Karpas-422 (cell line): ENCODE measurements at places on chromosomes 11 and 22. TPM values are rescaled to one million over a fixed set of nuclear protein-coding genes. Genes with fewer than 3 reads are reported as not detected.
A peak's percentile ranks its signal among the peaks of the same experiment; 100 is the strongest.

SHISAL1 gene
- not detected in 2 replicates for total RNA-seq

TBX10 gene
- not detected in 2 replicates for total RNA-seq

EFCAB6 gene
- total RNA-seq, result 0.47 TPM in 1 of 2 replicates, not detected in the other

HTR3B gene
- total RNA-seq, result 2.2 and 2.7 TPM in 2 replicates

MS4A4E gene
- not detected in 2 replicates for total RNA-seq

PATE4 gene
- not detected in 2 replicates for total RNA-seq

PAMR1 gene
- total RNA-seq, result not detected in 2 replicates

LGALS12 gene
- not detected in 2 replicates for total RNA-seq

PIK3IP1 gene
- 17.9 and 25.3 TPM in 2 replicates for total RNA-seq

IFT27 gene
- 10.9 and 21.2 TPM in 2 replicates for total RNA-seq

DNA sequence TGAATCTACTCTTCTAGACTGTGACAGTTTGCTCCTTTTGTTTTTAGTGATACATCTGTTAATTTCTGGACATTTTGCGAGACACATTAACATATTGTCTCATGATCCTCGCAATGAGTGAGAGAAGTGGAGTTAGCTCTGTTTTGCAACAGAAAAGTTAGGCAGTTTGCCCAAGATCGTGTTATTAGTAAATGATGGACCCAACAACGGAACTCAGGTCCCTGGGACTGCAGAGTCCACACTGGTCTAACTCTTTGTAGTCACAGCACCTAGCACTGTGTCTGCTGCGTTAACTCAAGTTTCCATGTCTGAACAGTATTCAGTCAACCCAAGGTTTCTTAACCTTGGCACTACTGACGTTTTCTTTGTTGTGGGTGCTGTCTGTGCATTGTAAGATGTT is 3.2 kb downstream of the DEPDC7 start:
- no peaks in the 10 kb centered on the region for H3K36me3 ChIP-seq
- DNase-seq, result no peak
- H3K27ac ChIP-seq, result no peak overlapping the region
- H3K4me1 ChIP-seq, result peaks cover 5% of the 10 kb centered on the region; the same call in 1 of the 2 replicates
- H3K4me3 ChIP-seq, result no peak overlapping the region

DNA sequence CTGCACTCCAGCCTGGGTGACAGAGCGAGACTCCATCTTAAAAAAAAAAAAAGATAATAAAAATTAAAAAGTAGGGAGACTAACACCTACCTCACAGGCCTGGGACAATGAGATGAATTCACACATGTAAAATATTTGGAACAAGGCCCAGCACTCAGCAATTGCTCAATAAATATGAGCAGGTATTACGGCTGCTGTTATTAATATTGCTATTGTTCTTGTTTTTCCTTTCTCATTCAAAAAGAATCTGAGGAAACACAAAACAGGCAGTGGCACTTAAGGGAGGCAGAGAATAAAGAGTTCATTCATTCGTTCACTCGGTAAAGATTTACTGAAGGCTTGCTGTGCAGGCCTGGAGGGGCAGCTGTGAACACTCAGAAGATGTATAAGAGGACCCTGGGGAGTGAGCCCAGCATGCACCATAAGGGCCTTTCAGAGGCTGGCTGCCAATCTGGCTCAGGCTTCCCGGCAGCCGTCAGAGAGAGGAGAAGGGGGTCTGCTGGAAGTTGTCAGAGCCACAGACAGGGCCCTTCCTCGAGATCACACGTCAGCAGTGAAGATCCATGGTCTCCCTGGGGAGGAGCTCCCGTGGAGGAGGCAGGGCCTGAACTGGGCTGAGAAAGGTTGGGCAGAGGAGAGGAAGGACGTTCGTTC is 51.6 kb upstream of the TCF20 start:
- H3K27ac ChIP-seq, result no peak overlapping the region
- H3K36me3 ChIP-seq, result no peaks in the 10 kb centered on the region
- peaks cover 30% of the 10 kb centered on the region for H3K4me1 ChIP-seq
- H3K4me3 ChIP-seq, result no peak overlapping the region

- peaks cover 34% of the 10 kb centered on the region for H3K36me3 ChIP-seq
- no peaks in the 10 kb centered on the region for H3K4me1 ChIP-seq
- H3K27ac ChIP-seq, result no peak overlapping the region
- DNase-seq, result no peak
- no peak overlapping the region for H3K4me3 ChIP-seq
Observed at GRCh38 chr22:43177479-43177878, 9.5 kb downstream of the TTLL12 start.

DNA sequence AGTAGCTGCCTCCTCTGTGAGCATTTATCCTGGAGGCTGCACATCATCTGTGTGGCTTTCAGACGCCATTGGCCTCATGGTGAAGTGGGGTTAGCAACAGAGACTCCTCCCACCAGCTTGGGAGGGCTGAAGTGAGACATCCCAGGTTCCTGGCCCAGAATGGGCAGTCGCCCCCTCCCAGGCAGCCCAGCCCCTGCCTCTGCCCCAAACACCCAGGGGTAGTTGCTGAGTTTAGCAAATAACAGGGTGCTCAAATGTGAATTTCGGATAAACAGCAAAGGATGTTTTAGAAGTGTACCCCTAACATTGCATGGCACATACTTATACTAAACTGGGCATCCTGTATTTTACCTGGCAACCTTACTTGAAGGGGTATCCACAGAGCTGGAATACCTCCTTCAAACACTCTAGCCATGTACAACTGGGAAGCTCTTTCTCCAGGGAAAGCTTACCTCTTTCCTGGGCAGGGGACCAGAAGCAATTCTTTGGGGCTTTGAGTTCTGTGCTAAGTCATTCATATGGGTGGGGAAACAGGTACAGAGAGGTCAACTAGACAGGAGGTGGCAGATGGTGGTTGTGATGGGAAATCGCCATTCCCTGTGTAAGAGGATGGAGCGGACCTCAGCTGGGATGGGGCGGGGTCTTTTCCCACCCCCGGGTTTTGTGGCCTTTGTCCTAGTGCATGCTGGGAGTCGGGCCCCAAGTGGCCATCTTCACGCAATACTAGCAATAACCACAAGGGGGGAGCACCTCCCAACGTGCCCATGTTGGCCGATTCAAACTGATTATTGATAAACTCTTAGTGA is 19.3 kb downstream of the MTFP1 start:
- H3K4me1 ChIP-seq, result peaks cover 17% of the 10 kb centered on the region
- DNase-seq, result peak; percentile 92
- no peaks in the 10 kb centered on the region for H3K36me3 ChIP-seq
- no peak overlapping the region for H3K27ac ChIP-seq
- H3K27me3 ChIP-seq, result no peaks in the 10 kb centered on the region

- H3K27me3 ChIP-seq, result no peaks in the 10 kb centered on the region
- H3K36me3 ChIP-seq, result no peaks in the 10 kb centered on the region
- no peak within 1 kb of the TSS for H3K27ac ChIP-seq
- H3K4me1 ChIP-seq, result no peaks in the 10 kb centered on the region
- DNase-seq, result no peak
- H3K4me3 ChIP-seq, result no peak within 1 kb of the TSS
Observed at GRCh38 chr11:124611064-124611463, at the start of gene PANX3. PANX3 (plus strand) TSS chr11:124611428; CDS start chr11:124611557, 129 bp downstream.

GRCh38 chr11:10447445-10447844 is 7.6 kb upstream of the AMPD3 start:
- H3K36me3 ChIP-seq, result no peaks in the 10 kb centered on the region
- DNase-seq, result no peak
- H3K4me3 ChIP-seq, result no peak overlapping the region
- no peak overlapping the region for H3K27ac ChIP-seq
- no peaks in the 10 kb centered on the region for H3K27me3 ChIP-seq

GRCh38 chr11:68741463-68741862 is 9.9 kb downstream of the TESMIN start:
- no peaks in the 10 kb centered on the region for H3K4me1 ChIP-seq
- no peaks in the 10 kb centered on the region for H3K27me3 ChIP-seq
- no peak overlapping the region for H3K4me3 ChIP-seq
- DNase-seq, result no peak

- H3K4me1 ChIP-seq, result peaks cover 50% of the 10 kb centered on the region
- DNase-seq, result no peak
- peak overlapping the region; percentile 90 for H3K4me3 ChIP-seq
- peak overlapping the region; percentile 57; the same call in 1 of the 2 replicates for H3K27ac ChIP-seq
- no peaks in the 10 kb centered on the region for H3K27me3 ChIP-seq
Observed at GRCh38 chr22:31083377-31083768, 2.3 kb downstream of the SMTN start.

DNA sequence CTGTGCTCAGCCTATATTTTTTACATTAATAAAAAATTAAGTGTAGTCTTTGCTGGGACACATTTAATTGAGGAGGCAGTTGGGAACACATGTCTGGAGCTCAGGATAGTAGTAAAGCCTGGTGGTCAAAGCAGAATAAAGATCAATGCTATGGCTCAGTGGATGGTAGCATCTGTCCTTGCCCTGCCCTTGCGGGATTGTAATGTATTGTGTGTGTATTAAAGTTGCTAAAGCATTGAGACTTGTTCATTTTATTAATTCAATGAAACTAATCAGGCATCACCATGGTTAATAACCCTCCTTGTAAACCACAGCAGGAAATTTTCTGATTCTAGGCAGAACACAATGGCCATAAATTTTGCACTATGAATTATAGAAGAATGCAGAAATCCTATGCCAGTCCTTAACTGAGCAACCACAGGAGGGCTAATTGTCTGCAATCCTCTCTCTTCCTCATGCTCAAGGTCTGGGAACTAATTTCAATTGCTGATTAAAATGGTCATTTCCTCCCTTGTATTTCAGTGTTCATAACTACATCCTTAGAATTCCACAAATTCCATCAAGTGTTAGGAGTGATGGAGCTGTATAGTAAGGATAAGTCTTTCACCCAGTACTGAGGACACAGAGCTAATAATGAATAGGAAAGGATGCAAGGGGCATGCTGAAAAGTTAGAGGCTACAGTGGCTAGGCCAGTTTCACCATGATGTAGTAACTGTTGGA is 403.2 kb upstream of the DDI1 start:
- no peaks in the 10 kb centered on the region for H3K27me3 ChIP-seq
- no peak for DNase-seq
- no peaks in the 10 kb centered on the region for H3K36me3 ChIP-seq
- no peaks in the 10 kb centered on the region for H3K4me1 ChIP-seq
- no peak overlapping the region for H3K4me3 ChIP-seq

- no peaks in the 10 kb centered on the region for H3K4me1 ChIP-seq
- no peaks in the 10 kb centered on the region for H3K36me3 ChIP-seq
- H3K27ac ChIP-seq, result no peak overlapping the region
- no peaks in the 10 kb centered on the region for H3K27me3 ChIP-seq
Observed at GRCh38 chr11:110098645-110099044, 5.5 kb downstream of the ZC3H12C start.

- no peaks in the 10 kb centered on the region for H3K4me1 ChIP-seq
- no peak overlapping the region for H3K27ac ChIP-seq
- no peaks in the 10 kb centered on the region for H3K36me3 ChIP-seq
- peaks cover 2% of the 10 kb centered on the region; the same call in 1 of the 2 replicates for H3K27me3 ChIP-seq
Observed at GRCh38 chr11:86717817-86718501, 45.5 kb upstream of the ME3 start.

GRCh38 chr22:47124451-47124881 is 362.0 kb downstream of the TBC1D22A start:
- H3K36me3 ChIP-seq, result no peaks in the 10 kb centered on the region
- H3K27me3 ChIP-seq, result no peaks in the 10 kb centered on the region
- DNase-seq, result no peak
- H3K27ac ChIP-seq, result no peak overlapping the region
- H3K4me3 ChIP-seq, result no peak overlapping the region

- no peaks in the 10 kb centered on the region for H3K4me1 ChIP-seq
- no peak overlapping the region for H3K27ac ChIP-seq
- H3K4me3 ChIP-seq, result no peak overlapping the region
- no peak for DNase-seq
- no peaks in the 10 kb centered on the region for H3K36me3 ChIP-seq
Observed at GRCh38 chr11:80109652-80110051, 668.8 kb upstream of the TENM4 start.

- no peaks in the 10 kb centered on the region for H3K36me3 ChIP-seq
- H3K27ac ChIP-seq, result no peak overlapping the region
- DNase-seq, result peak; percentile 58
- H3K4me3 ChIP-seq, result no peak overlapping the region
Observed at GRCh38 chr11:27204529-27204928, 158.5 kb downstream of the CCDC34 start.

GRCh38 chr22:41818596-41818995 is 14.3 kb upstream of the SREBF2 start:
- H3K4me3 ChIP-seq, result no peak overlapping the region
- no peaks in the 10 kb centered on the region for H3K4me1 ChIP-seq
- no peak for DNase-seq

DNA sequence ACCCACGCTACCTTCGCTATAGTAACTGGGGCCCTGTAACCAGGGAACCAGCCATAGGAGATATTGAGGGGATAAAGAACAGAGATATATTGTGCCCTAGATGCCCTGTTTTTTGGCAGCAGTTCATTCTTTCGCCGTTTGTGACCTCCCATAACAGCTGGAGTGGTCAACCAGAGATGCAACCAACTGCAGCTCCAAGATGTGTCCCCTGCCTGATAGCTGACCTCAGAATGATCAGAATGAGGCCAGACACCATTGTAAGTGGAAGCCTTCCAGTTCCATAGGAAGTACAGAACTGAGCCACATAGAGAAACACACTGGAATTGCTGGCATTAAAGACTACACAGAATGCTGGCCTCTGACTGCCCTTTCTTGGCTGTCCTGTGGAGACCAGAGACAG is 39.2 kb downstream of the P4HA3 start:
- no peak for DNase-seq
- H3K27me3 ChIP-seq, result no peaks in the 10 kb centered on the region
- H3K36me3 ChIP-seq, result no peaks in the 10 kb centered on the region
- no peaks in the 10 kb centered on the region for H3K4me1 ChIP-seq
- no peak overlapping the region for H3K27ac ChIP-seq

DNA sequence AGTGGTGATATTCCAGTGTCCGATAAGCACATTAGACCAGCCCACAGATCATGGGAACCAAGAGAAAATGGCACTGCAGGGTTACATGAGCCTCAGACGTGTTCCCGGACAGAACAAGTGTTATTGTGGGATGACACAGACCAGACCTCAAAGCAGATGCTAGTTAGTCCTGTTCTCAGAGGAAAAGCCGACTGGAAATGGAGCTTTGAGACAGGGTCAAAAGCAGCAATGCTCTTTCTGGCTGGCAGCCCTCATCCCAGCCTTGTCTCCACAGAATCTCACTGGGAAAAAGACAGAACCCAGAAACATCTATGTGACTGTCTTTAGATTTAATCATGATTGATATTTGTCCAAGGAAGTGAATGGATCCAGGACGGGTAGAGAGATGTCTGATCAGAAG is 506.8 kb downstream of the INSC start:
- H3K4me1 ChIP-seq, result no peaks in the 10 kb centered on the region
- H3K27ac ChIP-seq, result no peak overlapping the region
- DNase-seq, result no peak
- no peaks in the 10 kb centered on the region for H3K36me3 ChIP-seq
